ENCODE measurements at places on chromosomes 2 and 18.

DNA sequence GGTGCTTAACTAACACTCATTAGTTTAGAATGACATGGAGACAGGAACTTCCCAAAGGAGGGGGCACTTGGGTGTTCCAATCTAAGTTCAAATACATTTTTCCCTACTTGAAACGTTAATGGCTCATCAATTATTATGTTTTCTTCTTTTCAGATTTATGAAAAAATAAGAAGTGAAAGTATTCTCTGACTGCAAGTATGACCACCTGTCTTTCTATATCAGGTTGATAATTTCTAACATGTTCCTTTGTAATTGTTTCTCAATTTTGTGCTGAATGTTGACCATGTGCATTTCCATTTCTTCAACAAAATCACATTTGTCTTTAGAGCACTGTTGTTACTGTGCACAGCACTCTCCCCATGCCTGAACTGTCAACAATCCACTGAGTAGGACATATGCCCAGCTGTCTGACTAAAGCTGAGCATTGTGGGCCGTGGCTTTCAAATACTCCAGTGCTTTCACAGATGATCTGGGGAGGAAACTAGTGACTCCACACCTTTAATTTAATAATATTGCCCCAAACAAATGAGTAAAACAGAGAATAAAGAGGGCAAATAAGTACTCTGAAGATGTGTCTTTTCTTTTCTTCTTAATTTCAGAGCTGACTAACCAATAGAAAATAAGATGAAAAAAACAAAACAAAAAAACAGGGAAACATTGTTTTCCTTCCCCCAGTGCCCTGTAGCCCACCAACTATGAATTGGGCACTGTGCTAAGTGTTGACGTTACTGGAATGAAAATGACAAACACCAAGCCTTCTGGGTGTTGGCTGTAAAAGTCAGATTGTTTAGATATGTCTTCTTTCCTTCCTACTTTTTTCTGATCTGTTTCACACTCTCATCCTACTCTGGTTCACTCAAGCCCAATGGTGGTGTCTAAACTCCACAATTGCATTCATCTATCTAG lies 16.0 kb downstream of the LANCL1 start:
- DNase-seq: no peak

GRCh38 chr18:75624869-75625268 lies 197.4 kb upstream of the SMIM21 start:
- no peak for DNase-seq

DNA sequence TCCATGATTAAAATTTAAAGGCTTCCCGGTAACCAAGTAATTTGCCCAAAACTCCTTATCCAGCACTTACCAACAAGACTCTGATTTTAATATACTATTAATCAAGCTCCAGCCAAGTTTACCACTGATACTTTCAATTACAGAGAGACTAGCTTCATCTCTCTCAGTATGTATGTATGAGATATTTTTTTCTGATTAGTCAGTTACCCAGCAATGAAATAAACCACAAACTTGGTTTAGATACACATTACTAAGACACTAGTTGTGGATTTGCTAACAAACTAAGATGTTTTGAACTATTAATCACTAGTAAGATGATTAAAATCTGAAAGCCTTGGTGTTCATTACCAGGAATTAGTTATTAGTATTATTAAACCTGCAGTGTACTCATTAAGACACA lies 1272.2 kb upstream of the ACVR2A start:
- no peak for DNase-seq

DNA sequence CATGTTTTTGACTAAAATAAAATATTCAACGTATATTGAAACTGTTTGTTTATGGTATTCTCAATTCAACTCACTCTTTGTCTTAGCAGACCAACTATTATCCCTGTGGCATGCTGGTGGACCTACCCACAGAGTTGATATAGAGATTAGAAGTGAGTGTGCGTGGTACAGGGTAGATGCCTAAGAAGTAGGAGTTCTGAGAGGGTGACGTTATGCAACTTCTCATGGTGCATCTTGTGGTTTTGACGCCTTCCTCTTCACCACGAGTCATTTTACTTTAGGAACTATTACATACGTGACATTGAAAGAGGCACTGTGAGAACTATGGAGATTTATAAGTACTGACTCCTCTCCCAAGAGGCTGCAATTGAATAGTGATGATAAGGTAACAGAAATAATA lies 26.6 kb upstream of the NAPG start:
- DNase-seq: no peak

DNA sequence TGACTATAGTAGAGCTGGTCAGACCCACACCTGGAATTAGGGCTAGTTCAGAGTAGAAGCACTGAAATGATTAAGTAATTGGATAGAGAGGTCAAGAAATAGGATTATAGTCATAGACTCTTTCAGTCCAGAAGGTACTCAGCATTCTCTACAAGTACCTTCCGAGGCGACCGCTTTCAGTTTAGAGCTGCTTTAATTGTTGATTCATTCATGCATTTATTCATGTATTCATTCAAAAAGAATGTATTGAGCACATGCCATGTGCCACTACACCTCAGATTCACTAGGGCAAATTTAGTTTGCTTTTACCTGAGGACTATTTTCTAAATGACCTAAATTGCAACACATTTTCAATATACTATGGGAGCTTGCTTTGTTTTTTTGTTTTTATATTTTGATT lies 48.7 kb downstream of the CRIM1 start:
- no peak for DNase-seq

DNA sequence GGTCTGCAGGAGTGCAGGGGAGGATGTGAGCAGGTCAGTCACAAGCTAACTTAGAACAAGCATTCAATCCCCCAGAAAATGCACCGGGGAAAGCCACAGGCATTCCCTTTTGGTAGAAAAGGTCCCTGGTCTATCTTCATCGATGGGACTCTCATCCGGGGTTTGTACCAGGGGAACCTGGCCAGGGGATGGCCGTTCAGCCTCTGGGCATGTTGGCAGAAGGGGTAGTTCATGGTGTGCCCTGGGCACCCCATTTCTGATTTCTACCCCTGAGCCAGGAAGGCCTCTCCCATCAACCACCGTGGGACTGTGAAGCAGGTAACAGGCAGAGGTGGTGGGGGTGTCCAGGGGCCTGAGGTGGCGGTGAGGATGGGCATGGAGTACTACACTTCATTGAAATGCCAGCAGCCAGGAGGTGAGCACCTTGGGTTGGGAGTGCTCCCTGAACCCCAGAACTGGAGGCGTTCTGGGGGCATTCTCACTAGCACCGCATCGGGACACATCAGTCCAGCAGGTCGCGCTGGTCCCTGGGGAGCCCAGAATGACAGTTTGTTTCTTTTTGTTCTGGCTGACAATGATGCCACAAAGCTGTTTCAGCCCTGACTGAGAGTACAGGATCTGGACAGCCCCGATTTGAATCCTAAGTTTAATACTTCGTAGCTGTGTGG lies 172.3 kb downstream of the SMAD7 start:
- no peak for DNase-seq

DNA sequence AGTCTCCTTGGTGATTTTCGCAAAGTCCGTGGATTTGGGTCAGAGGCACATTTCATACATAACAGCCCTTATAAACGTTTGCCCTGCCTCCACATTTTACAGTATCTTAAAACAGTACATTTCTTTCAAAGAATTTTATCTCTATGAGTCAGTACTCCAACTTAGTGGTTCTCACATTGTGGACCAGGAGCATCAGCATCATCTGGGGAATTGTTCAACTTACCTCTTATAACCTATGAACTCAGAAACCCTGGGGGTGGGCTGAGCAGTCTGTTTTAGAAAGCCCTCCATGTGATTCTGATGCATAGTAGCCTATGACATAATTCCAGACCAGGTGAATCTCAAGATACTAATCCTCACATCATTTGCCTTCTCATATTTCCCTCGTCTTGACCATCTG lies 12.4 kb downstream of the SUPT7L start:
- no peak for DNase-seq

DNA sequence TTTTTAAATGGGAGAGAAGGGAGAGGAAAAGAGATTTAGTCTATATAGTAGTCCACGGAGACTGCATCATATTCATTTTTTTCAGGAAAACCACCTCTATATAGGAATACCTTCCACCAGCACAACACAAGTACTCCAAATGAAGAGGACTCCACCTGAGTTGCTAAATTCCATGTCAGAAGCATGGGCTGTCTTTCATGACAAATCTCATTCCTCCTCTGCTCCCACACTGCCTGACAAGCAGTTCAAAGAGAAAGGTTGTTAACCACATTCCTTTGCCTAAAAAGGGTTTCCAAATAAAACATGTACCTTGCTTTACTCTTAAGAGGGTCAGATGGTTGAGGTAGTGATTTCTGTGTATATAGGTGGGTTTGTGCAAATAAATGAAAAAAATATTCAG lies 122.0 kb downstream of the TMEFF2 start:
- DNase-seq: no peak

GRCh38 chr18:75618146-75618545 lies 190.6 kb upstream of the SMIM21 start:
- no peak for DNase-seq

- no peak for DNase-seq
These were observed 29.6 kb upstream of the DSC3 start for GRCh38 chr18:31072175-31072574.

DNA sequence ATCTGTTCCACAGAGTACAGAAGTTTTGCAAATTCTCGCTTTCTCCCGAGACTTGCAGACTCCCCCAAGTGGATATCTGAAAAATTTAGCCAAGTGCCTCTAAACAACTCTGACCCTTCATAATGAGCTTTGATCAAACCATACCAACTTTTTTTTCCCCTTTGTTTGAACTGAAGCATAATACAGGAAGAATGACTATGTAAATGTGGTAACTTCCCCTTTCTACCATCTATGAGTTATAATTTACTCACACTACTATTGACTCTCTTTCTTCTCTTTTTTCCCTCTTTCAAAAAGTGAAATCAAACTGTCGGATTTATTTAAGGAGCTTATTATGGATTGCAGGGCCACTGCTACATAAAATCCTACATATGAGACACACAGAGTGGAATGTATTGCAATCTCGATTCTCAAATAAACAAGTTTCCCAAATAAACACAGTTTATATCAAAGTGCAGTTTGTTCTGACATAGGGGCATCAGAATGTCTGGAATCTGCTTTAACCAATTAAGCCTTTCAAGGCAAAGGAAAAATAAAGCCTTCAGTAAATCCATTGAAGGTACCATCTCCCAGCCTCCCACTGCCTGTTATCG lies 1.4 kb upstream of the ZNF804A start:
- DNase-seq: no peak

Measured in activated effector memory CD4-positive, alpha-beta T cell treated with anti-CD3 and anti-CD28 coated beads, Interleukin-2, amount 50 U/mL, for 16 hours (primary cell).